ENCODE measurements at places on chromosomes 5 and 9.

GRCh38 chr5:6674886-6675285 is 38.3 kb upstream of the TENT4A start:
- no peaks in the 10 kb centered on the region for H3K4me1 ChIP-seq
- DNase-seq = no peak
- H3K27me3 ChIP-seq = no peaks in the 10 kb centered on the region
- no peak overlapping the region for H3K4me3 ChIP-seq
- no peak overlapping the region for H3K27ac ChIP-seq
- H3K36me3 ChIP-seq = peaks cover 15% of the 10 kb centered on the region

GRCh38 chr9:123483191-123483803 is 127.3 kb downstream of the CRB2 start:
- no peak for DNase-seq
- no peaks in the 10 kb centered on the region for H3K4me1 ChIP-seq
- no peaks in the 10 kb centered on the region for H3K36me3 ChIP-seq
- H3K27ac ChIP-seq = no peak overlapping the region

GRCh38 chr5:13659391-13659790 is 285.1 kb downstream of the DNAH5 start:
- H3K4me3 ChIP-seq = no peak overlapping the region
- no peak overlapping the region for H3K27ac ChIP-seq
- H3K36me3 ChIP-seq = no peaks in the 10 kb centered on the region

GRCh38 chr9:126474206-126474765 is 139.4 kb upstream of the LMX1B start:
- H3K27me3 ChIP-seq = peaks cover 49% of the 10 kb centered on the region
- no peaks in the 10 kb centered on the region for H3K36me3 ChIP-seq
- no peak overlapping the region for H3K4me3 ChIP-seq

- no peak for DNase-seq
- no peaks in the 10 kb centered on the region for H3K4me1 ChIP-seq
- peaks cover 12% of the 10 kb centered on the region for H3K27me3 ChIP-seq
- H3K4me3 ChIP-seq = no peak overlapping the region
- no peak overlapping the region for H3K27ac ChIP-seq
Measured at GRCh38 chr9:98563212-98563907, 145.4 kb downstream of the GABBR2 start.

DNA sequence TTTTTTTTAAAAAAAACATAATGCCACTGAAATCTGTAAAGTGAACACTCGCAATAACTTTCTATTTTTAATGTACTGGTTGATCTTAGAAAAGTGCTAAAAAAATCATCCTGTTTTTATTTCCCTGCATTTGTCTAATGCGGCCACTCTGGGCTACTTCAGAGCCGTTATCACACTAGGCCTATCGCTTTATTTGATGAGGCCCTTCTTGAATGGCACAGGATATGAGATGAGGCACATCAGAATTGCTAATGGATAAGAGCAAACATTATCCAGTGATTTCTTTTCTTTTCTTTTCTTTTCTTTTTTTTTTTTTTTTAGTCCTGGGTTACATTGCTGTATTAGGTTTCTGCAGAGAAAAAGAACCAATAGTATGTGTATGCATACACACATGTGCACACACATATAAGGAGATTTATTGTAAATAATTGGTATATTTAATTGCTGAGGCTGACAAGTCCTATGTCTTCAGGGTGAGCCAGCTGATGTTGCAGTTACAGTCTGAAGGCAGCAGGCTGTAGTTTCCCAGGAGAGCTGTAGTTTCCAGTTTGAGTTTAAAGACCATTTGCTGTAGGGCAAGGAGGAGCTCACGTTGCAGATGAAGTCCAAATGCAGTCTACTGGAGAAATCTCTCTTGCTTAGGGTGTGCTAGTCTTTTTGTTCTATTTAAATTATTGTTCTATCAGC is 391.7 kb downstream of the MED10 start:
- no peak for DNase-seq
- H3K36me3 ChIP-seq = no peaks in the 10 kb centered on the region
- H3K27me3 ChIP-seq = no peaks in the 10 kb centered on the region
- no peak overlapping the region for H3K27ac ChIP-seq
- no peak overlapping the region for H3K4me3 ChIP-seq

DNA sequence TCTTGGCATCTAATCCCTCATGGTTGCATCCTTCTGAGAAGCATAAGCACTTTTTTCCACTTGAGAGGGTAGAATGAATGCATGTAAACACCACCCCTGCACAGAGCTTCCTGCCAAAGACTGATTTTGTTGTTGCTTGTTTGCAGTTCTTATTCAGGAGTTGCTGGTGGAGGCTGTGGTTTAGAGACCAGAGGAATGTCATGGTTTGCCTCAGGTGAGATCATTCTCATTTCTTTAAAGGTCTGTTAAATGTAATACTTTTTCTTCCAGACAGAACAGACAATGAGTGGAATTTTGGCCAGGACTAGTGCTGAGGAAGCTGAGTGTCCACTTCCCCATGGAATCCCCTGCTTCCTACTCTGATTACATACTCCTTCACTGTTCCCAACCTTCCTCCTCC is 3.2 kb upstream of the TNC start:
- H3K36me3 ChIP-seq = no peaks in the 10 kb centered on the region
- peaks cover 60% of the 10 kb centered on the region for H3K27me3 ChIP-seq
- DNase-seq = no peak
- H3K4me1 ChIP-seq = peaks cover 13% of the 10 kb centered on the region
- no peak overlapping the region for H3K4me3 ChIP-seq

DNA sequence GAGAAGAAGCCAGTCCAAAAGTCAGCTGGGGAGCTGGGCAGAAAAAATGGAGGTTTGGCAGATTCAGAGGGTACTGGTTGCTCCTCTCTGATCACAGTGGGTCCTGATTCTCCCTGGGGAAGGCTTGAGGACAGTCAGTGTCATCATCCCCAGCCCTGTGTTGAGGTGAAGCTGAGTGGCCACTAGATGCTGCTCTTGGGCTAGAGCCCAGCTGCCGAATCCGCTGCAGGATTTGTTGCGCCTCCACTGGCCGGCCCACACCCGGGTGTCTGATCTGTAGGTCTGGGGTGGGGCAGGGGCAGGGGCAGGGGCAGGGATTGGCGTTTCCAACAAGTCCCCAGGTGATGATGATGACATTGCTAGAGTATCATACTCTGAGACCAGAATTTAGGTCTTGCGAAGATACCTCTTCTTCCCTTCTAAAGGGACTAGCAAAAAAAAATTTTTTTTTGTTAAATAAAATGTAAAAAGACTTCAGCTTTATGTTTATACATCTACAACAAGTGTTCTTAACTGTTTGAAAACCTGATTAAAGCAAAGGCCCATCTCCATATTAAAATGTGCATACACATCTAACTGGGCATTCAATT is 106.8 kb downstream of the PDE6A start:
- H3K4me1 ChIP-seq = no peaks in the 10 kb centered on the region
- H3K4me3 ChIP-seq = no peak overlapping the region
- H3K27ac ChIP-seq = no peak overlapping the region
- no peaks in the 10 kb centered on the region for H3K27me3 ChIP-seq
- H3K36me3 ChIP-seq = peaks cover 2% of the 10 kb centered on the region
- no peak for DNase-seq

- no peak overlapping the region for H3K27ac ChIP-seq
- no peaks in the 10 kb centered on the region for H3K27me3 ChIP-seq
- no peak for DNase-seq
- H3K4me1 ChIP-seq = no peaks in the 10 kb centered on the region
- no peaks in the 10 kb centered on the region for H3K36me3 ChIP-seq
Measured at GRCh38 chr5:174159327-174160114, 114.0 kb downstream of the NSG2 start.

DNA sequence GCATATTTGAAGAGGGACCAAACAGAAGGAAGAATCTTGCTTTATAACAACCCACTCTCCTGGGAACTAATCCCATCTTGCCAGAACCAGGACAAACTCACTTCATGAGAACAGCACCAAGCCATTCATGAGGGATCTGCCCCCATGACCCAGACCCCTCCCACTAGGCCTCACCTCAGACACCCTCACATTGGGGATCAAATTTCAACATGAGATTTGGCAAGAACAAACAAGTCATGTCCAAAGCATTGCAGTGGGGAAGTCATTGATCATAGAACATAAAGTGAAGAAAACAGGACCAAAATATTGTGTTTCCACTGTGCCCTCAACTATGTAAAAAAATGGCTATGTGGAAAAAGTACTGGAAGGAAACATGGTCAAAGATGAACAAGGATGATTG is 43.9 kb downstream of the MAP1B start:
- no peak overlapping the region for H3K4me3 ChIP-seq
- H3K36me3 ChIP-seq = no peaks in the 10 kb centered on the region
- DNase-seq = no peak
- H3K27ac ChIP-seq = no peak overlapping the region
- H3K27me3 ChIP-seq = peaks cover 16% of the 10 kb centered on the region

DNA sequence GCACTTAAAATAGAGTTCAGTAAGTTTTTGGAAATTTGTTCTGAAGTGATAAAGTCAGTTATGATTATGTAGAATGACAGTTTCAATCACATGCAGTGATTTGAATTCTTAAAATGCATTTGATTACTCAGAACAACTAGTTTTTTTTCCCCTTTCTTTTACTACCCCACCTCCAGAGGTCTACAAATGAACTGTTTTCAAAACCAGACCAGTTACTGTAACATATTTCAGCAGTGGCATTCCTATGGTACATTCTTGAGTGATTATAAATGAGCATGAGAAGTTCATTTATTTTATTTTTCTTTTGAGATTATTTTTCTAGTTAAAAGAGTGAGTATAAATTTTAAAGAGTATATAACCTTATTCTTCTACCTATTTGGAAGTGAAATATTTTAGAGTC is 71.6 kb downstream of the NNT start:
- no peak for DNase-seq
- H3K27ac ChIP-seq = no peak overlapping the region
- H3K4me3 ChIP-seq = no peak overlapping the region
- peaks cover 30% of the 10 kb centered on the region for H3K36me3 ChIP-seq
- peaks cover 1% of the 10 kb centered on the region for H3K4me1 ChIP-seq
- no peaks in the 10 kb centered on the region for H3K27me3 ChIP-seq

GRCh38 chr9:92608909-92609445 is 61.0 kb downstream of the IPPK start:
- DNase-seq = no peak
- peaks cover 19% of the 10 kb centered on the region for H3K36me3 ChIP-seq
- H3K4me1 ChIP-seq = no peaks in the 10 kb centered on the region
- no peak overlapping the region for H3K4me3 ChIP-seq
- H3K27me3 ChIP-seq = no peaks in the 10 kb centered on the region

- H3K4me3 ChIP-seq = no peak overlapping the region
- DNase-seq = no peak
- H3K27ac ChIP-seq = no peak overlapping the region
- no peaks in the 10 kb centered on the region for H3K36me3 ChIP-seq
- no peaks in the 10 kb centered on the region for H3K4me1 ChIP-seq
Measured at GRCh38 chr5:144504929-144505577, 334.4 kb downstream of the KCTD16 start.

GRCh38 chr9:114719290-114719689 is 37.3 kb upstream of the TEX48 start:
- no peaks in the 10 kb centered on the region for H3K27me3 ChIP-seq
- DNase-seq = no peak
- H3K4me3 ChIP-seq = peak overlapping the region; percentile 74
- H3K4me1 ChIP-seq = peaks cover 79% of the 10 kb centered on the region
- H3K36me3 ChIP-seq = peaks cover 33% of the 10 kb centered on the region
- peak overlapping the region; percentile 97 for H3K27ac ChIP-seq

GRCh38 chr5:148972974-148973374 is 89.9 kb downstream of the SH3TC2 start:
- no peaks in the 10 kb centered on the region for H3K36me3 ChIP-seq
- no peaks in the 10 kb centered on the region for H3K4me1 ChIP-seq
- H3K27me3 ChIP-seq = peaks cover 10% of the 10 kb centered on the region
- no peak for DNase-seq

DNA sequence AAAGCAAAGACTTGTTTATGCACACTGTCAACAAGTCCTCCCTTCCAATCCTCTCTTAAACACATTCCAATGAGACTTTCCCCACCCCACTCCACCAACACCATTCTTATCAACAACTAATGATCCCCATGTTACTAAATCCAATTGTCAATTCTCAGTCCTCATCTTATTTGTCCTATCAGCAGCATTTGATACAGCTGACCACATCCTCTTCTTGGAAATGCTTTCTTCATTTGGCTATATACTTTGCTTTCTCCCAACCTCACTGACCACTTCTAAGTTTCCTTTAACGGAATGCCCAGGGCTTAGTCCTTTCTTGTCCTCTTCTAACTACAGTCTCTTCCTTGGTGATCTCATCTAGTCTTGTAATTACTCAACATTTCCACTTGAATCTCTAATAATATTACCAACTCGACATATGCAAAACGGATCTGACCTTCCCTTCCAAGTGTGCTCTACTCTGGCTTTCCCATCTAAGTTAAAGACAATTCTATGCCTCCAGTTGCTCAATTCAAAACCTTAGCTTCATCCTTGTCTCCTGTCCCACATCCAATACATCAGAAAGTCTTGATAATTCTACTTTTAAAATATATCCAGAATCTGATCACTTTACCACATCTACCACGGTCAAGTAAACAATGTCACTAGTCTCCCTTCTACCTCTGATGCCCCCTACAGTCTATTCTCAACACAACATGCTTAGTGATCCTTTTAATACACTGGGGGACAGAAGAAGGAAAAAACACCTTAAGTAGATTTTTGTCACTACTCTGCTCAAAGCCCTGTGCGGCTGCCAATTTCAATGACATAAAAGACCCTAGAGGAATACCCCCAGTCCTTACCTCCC is 25.5 kb downstream of the AGTPBP1 start:
- DNase-seq = no peak
- no peak overlapping the region for H3K27ac ChIP-seq
- H3K4me3 ChIP-seq = no peak overlapping the region
- no peaks in the 10 kb centered on the region for H3K27me3 ChIP-seq
- peaks cover 16% of the 10 kb centered on the region for H3K4me1 ChIP-seq

GRCh38 chr5:79025054-79025472 is 40.0 kb upstream of the ARSB start:
- H3K36me3 ChIP-seq = no peaks in the 10 kb centered on the region
- H3K4me3 ChIP-seq = peak overlapping the region; percentile 36
- H3K4me1 ChIP-seq = peaks cover 11% of the 10 kb centered on the region
- DNase-seq = peak; percentile 84

- H3K27ac ChIP-seq = no peak overlapping the region
- peak; percentile 84 for DNase-seq
- H3K4me1 ChIP-seq = peaks cover 11% of the 10 kb centered on the region
- H3K27me3 ChIP-seq = no peaks in the 10 kb centered on the region
- no peaks in the 10 kb centered on the region for H3K36me3 ChIP-seq
Measured at GRCh38 chr9:104743376-104743985, 4.0 kb upstream of the NIPSNAP3A start.

Data from activated CD4-positive, alpha-beta T cell treated with anti-CD3 and anti-CD28 coated beads, Interleukin-2, amount 10 ng/mL, durations not matched to agents 24 days and 14 days (primary cell).